ENCODE measurements at places on chromosomes 2 and 18.

GRCh38 chr18:46060359-46060841 lies 11.7 kb downstream of the PSTPIP2 start:
- no peak for DNase-seq

DNA sequence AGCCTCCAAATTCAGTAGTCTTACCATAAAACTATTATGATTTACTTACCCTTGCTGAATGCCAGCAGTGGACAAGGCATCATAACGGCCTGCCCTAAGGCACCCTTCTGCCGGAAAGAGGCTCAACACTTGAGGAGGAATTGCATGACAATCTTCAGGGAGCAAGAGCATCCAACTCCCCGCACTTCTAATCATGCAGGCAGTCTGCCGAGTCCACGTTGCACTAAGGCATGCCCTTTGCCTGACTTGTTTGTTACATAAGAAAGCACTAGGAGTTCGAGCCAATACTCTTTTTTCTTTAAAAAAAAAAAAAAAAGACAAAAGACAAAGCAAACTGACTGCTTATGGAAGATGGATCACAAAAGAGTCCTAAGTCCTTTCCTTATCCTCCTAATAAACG lies 17.9 kb upstream of the SPTBN1 start:
- DNase-seq = no peak

GRCh38 chr2:17780546-17780945 lies 26.6 kb downstream of the GEN1 start:
- DNase-seq = no peak

DNA sequence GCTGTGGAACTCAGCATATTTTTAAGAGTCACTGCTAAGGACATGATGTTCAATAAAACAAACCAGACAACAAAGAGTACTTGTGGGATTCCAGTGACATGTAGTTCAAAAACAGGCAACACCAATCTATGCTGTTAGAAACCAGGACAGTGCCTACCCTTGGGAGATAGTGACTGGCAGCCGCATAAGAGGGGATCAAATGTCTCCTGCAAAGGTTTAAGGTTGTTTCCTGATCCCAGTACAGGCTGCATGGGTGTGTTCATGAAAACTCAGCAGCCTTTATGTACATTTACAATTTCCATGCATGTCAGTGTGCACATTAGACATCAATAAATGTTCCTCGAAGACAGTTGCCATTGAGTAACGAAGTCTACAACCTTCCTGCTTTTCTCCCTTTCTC lies 183.8 kb downstream of the PID1 start:
- no peak for DNase-seq

DNA sequence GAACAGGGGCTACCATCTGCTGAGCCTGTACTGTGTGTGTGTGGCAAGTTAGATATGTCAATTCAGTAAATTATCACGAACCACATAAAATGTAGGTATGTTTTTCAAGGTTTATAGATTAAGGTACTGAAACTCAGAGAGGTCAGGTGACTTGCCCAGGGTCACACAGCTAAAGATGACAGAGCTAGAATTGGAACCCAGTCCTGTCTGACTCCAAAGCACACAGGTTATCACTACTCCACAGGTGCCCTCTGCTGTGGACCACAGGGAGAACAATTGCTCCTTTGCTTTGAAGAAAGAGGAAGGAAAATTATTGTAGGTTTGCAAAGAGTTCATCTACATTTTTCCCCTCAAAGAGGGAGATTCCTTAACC lies 229.7 kb upstream of the AGAP1 start:
- no peak for DNase-seq

DNA sequence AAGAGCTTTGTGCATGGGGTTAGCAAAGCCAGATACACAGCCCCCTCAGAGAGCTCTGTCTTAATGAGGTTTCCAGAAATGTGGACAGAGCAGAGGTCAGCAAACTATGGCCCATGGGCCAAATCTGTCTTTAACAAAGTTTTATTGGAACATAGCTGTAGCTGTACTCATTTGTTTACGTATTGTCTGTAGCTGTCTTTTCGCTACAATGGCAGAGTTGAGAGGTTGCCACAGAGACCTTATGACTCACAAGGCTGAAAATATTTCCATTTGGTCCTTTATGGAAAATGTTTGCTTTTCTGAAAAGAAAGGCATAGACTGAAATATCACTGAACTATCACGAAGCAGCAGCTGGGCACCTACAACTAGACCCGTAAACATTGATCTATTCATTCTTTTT lies 841.8 kb downstream of the SLC4A3 start:
- DNase-seq = no peak

GRCh38 chr2:203987959-203988358 lies 51.4 kb downstream of the ICOS start:
- no peak for DNase-seq

- DNase-seq = no peak
Measured at GRCh38 chr2:156687715-156688114, 251.5 kb downstream of the GPD2 start.

DNA sequence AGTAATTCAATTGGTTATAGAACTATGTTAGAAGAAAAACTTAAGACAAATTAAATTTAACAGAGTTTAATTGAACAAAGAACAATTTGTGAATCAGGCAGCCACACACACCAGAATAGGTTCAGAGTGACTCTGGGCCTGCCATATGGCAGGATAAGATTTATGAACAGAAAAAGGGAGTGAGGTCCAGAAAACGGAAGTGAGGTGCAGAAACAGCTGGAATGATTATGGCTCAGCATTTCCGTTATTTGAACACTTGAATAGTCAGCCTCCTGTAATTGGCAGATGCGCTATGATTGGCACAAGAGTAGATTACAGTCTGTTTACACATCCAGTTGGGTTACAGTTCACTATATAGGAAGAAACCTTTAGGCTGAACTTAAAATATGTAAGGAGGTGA lies 99.0 kb downstream of the MBD2 start:
- no peak for DNase-seq

GRCh38 chr2:2237563-2237962 lies 93.5 kb downstream of the MYT1L start:
- no peak for DNase-seq

DNA sequence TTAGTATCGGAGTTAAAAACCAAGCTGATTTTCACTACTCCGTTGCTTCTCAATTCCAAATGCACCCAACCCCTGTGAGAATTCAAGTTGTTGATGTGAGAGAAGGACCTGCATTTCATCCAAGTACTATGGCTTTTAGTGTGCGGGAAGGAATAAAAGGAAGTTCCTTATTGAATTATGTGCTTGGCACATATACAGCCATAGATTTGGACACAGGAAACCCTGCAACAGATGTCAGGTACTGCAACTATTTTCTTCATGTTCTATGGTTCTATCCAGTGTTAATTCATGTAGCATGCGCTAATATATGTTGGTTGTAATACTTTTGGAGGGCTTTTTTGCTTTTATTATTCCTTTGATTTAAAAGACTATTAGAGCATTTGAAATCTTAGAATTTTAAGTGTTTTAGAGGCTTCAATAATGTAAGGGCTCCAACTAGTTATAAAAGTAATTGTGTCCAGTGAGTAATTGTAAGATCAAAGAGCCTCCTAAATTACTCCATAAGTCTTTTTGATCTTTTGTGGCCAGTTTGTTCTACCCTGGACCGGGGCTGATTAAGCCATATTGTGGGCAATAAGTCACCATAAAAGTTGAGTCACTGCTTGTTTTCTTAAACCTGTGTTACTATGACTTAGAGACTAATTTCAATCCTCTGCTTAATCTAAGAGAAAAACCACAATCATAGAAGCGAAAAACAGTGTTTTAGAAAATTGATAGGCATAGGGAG lies 22.9 kb downstream of the DSG4 start:
- no peak for DNase-seq

DNA sequence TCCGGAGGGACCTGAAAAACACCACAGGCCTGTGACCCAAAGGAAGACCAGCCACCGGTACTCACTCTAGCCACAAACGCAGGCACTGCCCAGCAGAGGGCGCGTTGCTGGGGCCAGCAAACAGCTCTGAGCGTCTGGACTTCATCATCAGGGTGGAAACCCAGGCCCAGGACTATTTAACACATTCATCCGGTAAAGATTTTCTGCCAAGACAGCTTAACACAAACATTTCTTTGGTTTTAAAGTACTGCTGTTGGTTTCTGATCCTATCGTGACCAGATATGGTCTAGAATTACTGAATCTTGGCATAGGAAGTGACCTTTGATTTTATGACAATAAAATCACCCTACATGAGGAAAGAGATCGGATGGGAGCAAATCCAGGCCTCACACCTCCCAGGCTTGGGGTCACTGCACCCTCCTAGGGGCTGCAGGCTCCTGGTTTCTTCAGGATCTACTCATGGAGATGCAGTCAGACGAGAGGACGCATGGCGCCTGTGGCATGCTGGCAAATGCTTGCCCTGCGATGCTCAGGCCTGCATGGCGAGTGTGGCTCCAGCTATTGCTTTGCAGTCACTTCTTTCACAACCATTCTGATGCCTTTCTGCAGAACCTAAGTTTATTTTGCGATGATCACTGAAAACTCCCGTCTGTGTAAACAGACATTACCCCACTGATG lies 130.4 kb downstream of the COL4A4 start:
- DNase-seq = no peak

DNA sequence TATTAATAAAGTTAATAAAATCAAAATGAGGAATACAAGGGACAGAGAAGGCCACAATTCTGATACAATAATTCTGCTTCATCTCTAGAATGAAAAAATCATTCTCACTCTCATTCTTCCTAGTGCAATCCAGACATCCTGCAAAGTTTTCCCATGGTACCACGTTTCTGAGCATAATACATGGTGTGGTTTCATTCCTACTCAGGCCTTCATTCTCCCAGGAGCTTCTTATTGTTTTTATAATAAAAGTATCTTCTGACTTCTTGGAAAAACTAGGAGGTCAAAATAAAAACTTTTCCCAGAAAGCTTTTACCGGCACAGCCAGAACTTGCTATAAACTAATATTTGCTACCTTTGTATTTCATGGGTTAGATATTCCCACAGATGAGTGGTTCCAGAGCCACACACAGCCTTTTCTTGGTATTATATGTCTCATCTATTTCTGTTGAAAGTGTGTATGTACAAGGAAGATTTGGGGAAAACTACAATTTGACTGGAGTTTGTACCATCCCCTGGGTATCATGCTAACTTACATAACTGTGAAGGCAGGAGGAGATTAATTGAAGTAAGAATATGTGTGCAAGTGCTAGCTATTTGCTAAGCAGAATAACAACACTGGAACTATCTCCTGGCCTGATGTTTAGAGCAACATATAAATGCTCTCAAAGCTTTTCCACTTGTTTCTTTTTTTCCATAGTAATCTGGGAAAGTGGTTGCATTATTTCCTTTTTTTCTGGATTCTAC lies 82.3 kb downstream of the NRXN1 start:
- no peak for DNase-seq

GRCh38 chr2:133940134-133940533 lies 313.7 kb upstream of the MGAT5 start:
- DNase-seq = no peak

- DNase-seq = no peak
Measured at GRCh38 chr2:128523457-128523856, 204.8 kb upstream of the HS6ST1 start.

- no peak for DNase-seq
Measured at GRCh38 chr2:36357847-36358659, 2.5 kb downstream of the CRIM1 start.
